ENCODE measurements at places on chromosomes 6 and 20. TPM values are rescaled to one million over a fixed set of nuclear protein-coding genes. Genes with fewer than 3 reads are reported as not detected.

The ECT2L gene
- total RNA-seq = not detected

The ZNF334 gene
- not detected for total RNA-seq

The FNDC1 gene
- total RNA-seq = 0.08 TPM

The RAET1L gene
- 0.49 TPM for total RNA-seq

The EFCAB8 gene
- total RNA-seq = not detected

The HAO1 gene
- not detected for total RNA-seq

The STMN3 gene
- 8.0 TPM for total RNA-seq

The TNFRSF21 gene
- total RNA-seq = 11.7 TPM

The NRSN1 gene
- not detected for total RNA-seq

The ARMH2 gene
- total RNA-seq = not detected

The CDH26 gene
- total RNA-seq = 0.13 TPM

The ID4 gene
- 0.80 TPM for total RNA-seq

The LY6G6C gene
- total RNA-seq = not detected

The SPAG4 gene
- total RNA-seq = 3.6 TPM

The IL17F gene
- not detected for total RNA-seq

The MOXD1 gene
- 1.5 TPM for total RNA-seq

The HDGFL1 gene
- not detected for total RNA-seq

The ACTL10 gene
- total RNA-seq = not detected

The NOX3 gene
- not detected for total RNA-seq

The SLC22A16 gene
- not detected for total RNA-seq

The ERVFRD-1 gene
- total RNA-seq = not detected

The TPD52L1 gene
- total RNA-seq = 54.3 TPM

The FERMT1 gene
- 14.4 TPM for total RNA-seq

All from A549 treated with dexamethasone at 1 μM for 4 hours (cell line).